Erythroblast (primary cell): ENCODE measurements at places on chromosomes 4 and X.

DNA sequence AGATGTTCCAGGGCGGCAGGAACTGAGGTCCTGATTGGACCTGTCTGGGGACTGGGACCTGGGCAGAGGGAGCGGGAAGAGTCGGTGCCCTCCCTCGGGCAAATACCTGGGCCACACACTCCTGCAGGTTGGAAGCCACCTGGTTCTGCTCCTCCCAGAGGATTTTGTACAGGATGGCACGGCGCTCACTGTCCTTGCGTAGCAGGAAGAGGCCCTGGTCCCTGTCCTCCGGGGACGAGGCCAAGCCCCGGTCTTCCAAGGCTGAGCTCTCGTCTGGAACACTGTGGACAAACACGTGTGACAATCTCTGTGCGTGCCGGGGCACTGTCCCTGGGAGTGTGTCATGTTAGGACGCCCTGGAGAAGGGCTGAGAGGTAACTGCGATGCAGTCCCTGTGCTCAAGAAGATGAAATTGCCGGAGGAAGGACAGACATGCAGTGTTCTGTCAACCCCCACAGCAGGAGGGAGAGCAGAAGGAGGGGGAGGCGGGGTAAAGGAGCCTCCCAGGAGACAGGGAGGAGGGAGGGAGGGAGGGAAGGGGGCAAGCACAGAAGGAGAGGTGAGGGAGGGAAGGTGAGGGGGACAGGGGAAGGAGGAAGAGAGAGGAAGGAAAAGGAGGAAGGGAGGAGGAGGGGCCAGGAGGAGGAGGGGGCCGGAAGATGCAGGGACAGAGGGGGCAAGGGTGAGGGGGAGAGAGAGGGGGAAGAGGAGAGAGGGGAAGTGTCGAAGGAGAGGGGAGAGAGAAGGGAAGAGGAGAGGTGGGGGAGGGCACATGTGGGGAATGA lies 29.0 kb downstream of the PDHA1 start:
- DNase-seq: no peak

GRCh38 chr4:185793716-185794115 lies 18.3 kb downstream of the SORBS2 start:
- DNase-seq: no peak

GRCh38 chrX:109889289-109890006 lies 113.5 kb upstream of the TMEM164 start:
- DNase-seq: peak; percentile 65

DNA sequence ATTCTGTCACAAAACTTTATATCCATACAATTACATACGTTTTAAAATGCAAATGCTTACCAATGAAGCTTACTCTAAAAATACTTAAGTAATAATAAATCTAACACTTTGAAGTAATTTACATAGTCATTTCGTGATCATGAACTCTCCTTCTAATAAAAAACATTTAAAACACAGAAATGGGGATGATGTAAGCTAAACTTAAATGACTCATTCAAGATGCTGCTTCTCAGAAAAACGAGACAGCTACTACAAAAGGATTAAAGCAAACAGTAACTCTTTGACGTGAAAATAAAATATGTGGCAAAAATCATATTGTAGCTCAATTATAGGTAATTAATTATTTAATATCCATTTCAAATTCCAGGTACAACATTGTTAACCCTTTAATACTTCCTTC lies 148.7 kb downstream of the FGF16 start:
- DNase-seq: no peak

DNA sequence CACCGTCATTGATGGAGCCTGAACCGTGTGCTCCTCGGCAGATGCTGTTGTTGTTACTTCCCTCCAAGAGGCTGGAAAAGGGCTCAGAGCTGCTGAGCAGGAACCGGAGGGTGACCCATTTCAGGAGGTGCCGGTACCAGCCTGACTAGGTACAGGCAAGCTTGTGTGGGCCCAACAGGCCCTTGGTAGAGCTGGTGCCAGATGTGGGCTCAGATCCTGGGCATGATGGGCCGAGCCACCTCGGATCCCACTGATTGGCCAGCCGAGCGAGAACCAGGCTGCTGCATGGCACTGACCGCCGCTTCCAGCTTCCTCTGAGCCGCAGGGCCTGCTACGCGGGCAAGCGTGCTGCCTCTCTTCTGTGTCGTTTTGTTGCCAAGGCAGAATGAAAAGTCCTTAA lies 33.7 kb downstream of the NOP14 start:
- DNase-seq: no peak

- no peak for DNase-seq
Measured at GRCh38 chr4:151921386-151921785, 160.6 kb upstream of the GATB start.

DNA sequence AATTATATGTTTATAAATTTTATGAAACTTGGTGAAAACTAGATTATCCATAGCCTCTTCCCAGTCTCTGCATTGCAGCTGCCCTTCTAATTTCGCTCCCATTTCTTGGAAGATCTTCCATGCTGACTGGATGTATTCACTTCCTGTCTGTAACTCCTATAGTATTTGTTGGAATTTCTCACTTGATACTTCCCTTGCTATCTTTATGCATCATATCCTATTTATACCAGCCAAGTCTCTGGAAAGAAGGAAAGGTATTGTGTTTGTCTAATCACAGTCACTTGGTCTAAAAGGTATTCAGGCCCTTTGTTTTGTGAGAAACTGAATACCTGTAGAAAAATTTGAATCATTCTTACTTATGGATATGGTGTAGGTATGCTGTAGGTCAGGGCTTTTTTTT lies 870.9 kb upstream of the FRG1 start:
- no peak for DNase-seq

DNA sequence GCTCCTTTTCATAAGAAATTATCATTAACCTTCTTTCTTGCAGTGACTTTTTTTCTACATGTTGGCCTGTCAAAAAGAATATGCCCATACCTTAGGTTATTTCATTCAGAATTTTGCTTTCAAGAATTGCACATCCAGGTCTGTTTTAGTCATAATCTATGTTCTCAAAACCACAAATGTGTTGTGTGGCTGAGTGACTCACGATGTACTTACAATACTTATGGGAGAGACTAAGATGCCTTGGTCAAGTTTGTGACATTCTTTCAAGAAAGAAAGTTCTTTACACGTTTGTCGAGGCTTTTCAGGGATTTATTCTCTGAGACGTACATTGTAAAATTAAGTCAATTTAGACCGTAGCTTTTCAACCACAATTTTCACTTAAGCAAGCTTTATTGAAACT lies 396.7 kb downstream of the FSTL5 start:
- no peak for DNase-seq
